ENCODE measurements at places on chromosomes 7 and 10.

DNA sequence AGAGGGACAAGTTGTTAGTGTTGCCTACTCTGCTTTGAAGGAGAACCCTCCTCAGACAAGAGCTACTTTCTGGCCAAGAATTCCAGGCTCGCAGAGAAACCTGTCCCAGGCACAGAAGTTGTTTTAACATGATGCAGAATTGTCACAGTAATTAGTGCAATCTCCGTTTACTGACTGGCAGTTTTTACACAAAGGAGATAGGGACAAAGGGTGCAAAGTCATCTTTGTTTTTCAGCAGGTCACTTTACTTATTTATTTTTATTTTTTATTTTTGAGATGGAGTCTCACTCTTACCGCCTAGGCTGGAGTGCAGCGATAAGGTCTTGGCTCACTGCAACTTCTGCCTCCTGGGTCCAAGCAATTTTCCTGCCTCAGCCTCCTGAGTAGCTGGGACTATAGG, 12.3 kb downstream of the TCF7L2 start:
- DNase-seq = no peak

- no peak for DNase-seq
Measured at GRCh38 chr7:111605246-111605645, 43.0 kb upstream of the IMMP2L start.

- peak; percentile 39 for DNase-seq
Measured at GRCh38 chr7:1569016-1569415, 816 bp downstream of the PSMG3 start.

DNA sequence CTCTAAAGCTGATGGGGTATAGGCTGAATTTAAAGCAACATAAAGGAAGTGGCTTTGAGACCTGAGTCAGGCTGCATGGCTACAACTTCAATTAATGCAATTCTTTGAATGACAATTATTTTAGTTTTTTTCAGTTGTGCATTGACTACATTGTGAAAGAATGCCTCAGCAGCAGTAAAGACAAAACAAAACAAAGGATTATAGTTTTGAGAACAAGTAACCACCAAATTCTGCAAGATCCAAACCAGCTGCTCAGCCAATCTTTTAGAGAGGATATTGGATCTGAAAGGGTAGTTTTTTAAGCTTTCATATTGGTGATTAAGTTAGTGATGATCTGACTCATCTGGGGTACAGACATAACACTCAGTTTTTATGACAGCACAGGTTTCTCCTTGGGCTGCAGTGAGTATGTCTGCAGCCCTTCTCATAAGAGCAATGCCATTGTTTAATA, 40.6 kb upstream of the ABCA13 start:
- no peak for DNase-seq

GRCh38 chr7:17421941-17422340, 123.5 kb downstream of the AHR start:
- DNase-seq = no peak

DNA sequence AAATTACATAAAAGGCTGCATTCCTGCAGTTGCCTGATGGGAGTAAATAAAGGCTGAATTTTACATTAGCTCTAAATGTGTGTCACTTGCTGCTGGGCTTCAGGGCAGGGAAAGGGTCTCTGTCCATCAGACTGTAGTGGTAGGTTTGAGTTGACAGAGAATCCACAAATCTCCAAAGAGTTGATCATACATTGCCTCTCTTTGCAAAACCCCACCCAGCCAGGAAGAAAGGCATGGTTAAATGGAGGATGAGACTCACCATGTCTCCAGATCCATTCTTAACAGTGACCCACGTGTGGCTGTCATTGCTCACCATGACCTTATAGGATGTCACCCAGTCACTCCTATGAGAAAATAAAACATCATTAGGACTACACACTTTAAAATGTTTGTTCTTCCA, 92.8 kb downstream of the CPXM2 start:
- DNase-seq = no peak

GRCh38 chr10:100817268-100817839, 72.0 kb downstream of the PAX2 start:
- DNase-seq = no peak

- no peak for DNase-seq
Measured at GRCh38 chr10:93639791-93640190, 27.5 kb downstream of the PDE6C start.

DNA sequence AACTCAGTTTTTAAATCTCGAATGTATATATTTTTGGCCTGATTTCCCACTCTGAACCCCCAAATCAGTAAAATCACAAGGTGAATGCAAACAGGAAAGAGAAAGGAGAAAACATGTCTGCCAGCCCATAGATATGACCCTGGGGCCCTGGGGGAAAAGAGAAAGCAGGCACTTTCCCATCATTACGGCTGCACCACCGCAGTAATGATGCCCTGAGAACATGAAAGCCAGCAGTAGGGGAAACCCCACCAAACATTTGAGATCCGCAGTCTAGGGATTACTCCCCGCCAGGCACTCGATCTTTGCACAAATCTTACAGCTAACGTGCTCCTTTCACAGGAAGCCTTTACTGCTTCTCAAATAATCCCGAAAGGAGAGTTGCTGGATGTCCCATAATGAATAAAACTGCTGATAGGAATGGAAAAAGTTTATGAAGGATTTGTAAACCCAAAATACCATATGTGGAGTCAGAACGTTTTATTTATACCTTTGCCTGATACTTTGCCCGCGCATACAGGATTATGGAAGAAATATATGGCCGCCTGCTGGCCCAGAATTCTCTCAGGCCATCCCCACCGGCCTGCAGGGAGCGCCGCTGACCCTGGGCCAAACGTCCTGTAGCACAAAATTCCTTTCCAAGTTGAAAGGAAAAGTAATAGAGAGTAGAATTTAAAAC, 180.0 kb upstream of the INHBA start:
- no peak for DNase-seq

DNA sequence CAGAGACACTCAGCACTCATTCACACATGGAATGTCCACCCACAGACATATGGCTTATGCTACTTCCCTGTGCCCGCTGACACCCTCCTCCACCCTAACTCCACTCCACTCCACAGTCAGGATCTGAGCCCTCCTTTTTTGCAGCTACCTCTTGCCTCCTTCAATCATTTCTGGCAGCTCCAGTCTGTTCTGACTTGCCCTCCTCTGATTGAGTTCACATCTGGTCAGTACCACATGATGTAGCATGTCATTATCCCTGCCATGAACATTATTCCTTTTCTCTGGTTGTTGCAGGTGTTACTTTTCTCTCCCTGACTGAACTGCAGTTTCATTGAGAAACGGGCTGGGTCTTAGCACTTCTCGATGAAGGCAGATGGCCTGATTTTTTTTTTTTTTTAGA, 130.1 kb upstream of the EGR2 start:
- no peak for DNase-seq

DNA sequence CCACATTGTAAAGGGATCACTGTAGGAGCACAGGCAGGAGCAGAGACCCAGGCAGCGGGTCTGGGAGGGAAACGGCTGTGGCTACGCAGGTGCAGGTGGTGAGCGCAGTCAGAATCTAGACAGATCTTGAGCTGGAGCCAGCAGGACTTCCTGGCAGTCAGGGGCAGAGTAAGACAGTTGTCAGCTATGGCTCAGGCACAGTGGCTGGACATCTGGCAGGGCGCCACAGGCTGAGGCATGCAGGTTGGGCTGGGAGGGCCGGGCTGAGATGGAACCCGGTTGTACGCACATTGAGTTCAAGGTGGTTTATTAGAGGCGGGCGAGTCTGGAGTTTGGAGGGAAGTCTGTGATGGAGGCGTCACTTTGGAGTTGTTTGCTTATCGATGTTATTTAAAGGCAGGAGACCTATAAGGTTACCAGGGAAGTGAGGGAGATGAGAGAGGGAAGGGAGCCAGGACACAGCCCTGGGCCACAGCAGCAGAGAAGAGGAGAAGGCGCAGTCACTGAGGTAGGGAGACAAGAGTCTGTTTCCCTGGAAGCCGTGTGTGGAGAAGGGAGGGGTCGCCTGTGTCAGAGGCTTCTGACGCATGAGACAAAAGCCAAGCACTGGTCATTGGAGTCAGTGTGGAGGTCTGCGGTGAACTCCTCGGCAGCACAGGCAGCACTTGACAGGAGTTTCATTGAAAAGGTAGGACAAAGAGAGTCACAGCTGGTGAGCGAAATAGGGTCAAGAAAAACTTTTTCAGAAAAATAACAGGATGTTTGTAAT, 73.8 kb downstream of the LANCL2 start:
- DNase-seq = no peak

GRCh38 chr7:7202375-7202720, 20.0 kb downstream of the C1GALT1 start:
- DNase-seq = no peak

DNA sequence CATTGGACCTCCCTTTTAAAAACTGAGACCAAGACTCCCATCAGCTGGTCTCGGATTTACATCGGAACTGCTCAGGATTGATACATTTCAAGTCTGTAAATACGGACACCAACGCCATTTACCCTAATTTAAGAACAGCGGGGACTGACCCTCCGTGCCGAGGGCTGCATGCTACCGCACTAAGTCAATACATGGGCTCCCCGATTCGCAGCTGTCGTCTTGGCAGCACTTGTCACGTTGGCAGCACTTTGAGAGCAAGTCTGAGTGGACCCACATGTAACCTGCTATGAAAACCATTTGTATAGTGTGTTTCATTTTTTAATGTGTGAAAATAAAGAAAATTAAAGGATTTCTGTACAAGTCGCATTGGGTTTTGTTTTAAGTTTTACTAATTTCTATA, 83.4 kb downstream of the EZH2 start:
- no peak for DNase-seq

DNA sequence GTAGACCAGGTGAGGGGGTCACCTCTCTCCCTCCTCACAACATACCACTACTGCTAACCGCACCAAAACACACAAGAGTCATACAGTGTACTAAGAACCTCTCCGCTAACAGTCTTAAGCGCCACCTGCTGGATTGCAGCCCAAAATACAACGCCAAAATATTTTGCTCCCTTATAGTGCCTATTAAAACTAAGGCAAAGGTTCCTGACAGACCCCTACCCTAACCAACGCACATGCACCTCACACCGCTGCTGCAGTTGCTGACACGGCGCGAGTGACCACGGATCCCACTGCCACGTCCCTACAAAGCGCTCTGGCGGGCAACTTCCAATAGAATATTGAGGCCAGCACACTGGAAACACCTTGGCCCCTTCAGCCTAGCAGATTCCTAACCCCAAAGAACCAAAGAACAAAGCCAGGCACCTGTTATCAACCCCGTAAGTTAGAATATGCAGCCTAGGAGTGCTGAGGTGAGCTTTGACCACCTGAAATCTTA, 563.6 kb upstream of the SEMA3D start:
- peak; percentile 71 for DNase-seq

- no peak for DNase-seq
Measured at GRCh38 chr10:1448252-1448930, 288.9 kb downstream of the ADARB2 start.

GRCh38 chr7:42338231-42338915, 101.4 kb upstream of the GLI3 start:
- DNase-seq = no peak

DNA sequence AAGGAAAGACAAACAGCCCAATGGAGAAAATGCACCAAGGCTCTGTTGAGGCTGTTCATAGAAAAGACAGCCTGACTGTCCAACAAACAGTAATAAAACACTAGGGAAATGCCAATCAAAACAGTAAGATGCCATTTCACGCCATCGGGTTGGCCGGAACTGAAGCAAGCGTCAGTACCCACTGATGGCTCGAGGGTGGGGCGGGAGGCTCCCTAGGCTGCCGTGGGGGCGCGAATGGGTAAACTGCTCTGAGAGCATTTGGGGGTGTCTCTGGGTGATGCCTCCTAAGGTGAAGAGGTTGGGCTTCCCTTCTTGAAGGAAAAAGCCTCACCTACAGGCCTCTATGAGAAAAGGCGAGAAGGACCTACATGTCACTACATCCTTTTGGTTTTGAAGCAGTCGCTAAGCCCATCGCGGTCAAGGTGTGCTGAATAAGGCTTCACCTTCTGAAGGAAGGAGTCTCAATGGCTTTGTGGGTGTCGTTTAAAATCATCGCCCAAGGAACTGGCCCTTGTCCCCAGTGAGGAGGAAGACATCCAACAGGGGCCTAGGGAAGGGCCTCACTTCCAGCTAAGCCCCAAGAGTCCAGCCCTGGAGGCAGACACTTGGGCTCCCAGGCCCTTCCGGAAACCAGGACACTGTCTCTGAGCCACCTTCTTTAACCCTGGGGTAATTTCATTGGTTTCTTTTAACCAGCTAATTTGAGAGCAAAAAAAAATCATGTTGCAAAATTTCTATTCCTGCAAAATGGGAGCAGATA, 98.5 kb upstream of the PPP2R2D start:
- no peak for DNase-seq

- no peak for DNase-seq
Measured at GRCh38 chr7:70893971-70894715, 237.8 kb upstream of the GALNT17 start.

DNA sequence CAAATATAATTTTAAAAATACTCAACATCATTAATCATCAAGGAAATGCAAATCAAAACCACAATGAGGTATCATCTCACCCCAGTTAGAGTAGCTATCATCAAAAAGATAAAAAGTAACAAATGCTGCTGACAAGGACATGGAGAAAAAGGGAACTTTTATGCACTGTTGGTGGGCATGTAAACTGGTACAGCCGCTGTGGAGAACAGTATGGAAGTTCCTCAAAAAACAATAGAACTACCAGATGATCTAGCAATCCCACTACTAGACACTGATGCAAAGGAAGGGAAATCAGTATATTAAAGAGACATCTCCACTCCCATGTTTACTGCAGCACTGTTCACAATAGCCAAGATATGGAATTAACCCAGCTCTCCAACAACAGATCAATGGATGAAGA, 384.5 kb downstream of the PLXDC2 start:
- DNase-seq = peak; percentile 30

GRCh38 chr10:111076682-111077478, at the start of gene ADRA2A:
Gene ADRA2A, plus strand, starts transcription at chr10:111077029. Its CDS starts 968 bp downstream, at chr10:111077997.
- DNase-seq = peak; percentile 92

GRCh38 chr10:126250527-126251310, 137.6 kb downstream of the ADAM12 start:
- DNase-seq = no peak

DNA sequence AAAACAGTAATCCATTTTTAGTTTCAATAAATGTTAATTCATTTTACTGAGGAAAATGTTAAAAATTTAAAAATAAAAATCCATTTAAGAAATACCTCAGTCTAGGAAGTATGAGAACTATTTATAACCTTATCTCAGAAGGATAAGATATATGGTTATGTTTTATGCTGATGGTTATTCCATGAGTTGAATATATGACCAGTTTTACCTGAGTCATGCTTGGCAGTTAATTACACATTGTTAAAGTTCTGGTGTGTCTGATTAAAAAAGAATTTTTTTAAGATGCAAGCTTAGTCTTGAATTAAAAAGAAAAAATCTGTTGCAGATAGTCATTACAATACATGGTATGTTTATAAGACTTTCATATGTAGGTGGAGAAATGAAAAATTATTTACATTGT, 191.7 kb downstream of the ARL4A start:
- DNase-seq = peak; percentile 19

- DNase-seq = no peak
Measured at GRCh38 chr7:82897500-82897899, 265.2 kb downstream of the PCLO start.

GRCh38 chr10:123800821-123801220, 90.8 kb downstream of the CPXM2 start:
- DNase-seq = no peak

GRCh38 chr7:137967143-137968018, 34.5 kb downstream of the CREB3L2 start:
- peak; percentile 50 for DNase-seq

GRCh38 chr10:8314486-8314885, 260.0 kb downstream of the GATA3 start:
- DNase-seq = no peak

- DNase-seq = peak; percentile 81
Measured at GRCh38 chr10:48606530-48607355, 1.9 kb upstream of the ARHGAP22 start.

Measured in hematopoietic multipotent progenitor cell treated with erythropoietin and hydrocortisone succinate and interleukin-3 and kit ligand, for 4 days (in vitro differentiated cells).